Activated naive CD8-positive, alpha-beta T cell treated with anti-CD3 and anti-CD28 coated beads for 36 hours (primary cell): ENCODE measurements at places on chromosomes 12 and 14.

GRCh38 chr12:6534695-6534944, 303 bp downstream of the GAPDH start:
- DNase-seq: no peak

- peak; percentile 69 for DNase-seq
Observed at GRCh38 chr12:44847888-44848702, 28.0 kb downstream of the NELL2 start.

- DNase-seq: peak; percentile 41
Observed at GRCh38 chr14:76929927-76930326, 98.6 kb downstream of the IRF2BPL start.

GRCh38 chr12:121748218-121748570, 35.6 kb downstream of the TMEM120B start:
- DNase-seq: no peak

GRCh38 chr12:74043343-74043742, 494.3 kb upstream of the ATXN7L3B start:
- no peak for DNase-seq

- no peak for DNase-seq
Observed at GRCh38 chr14:81133400-81133799, 87.4 kb downstream of the GTF2A1 start.

- no peak for DNase-seq
Observed at GRCh38 chr12:132003846-132004245, 54.1 kb downstream of the EP400 start.

DNA sequence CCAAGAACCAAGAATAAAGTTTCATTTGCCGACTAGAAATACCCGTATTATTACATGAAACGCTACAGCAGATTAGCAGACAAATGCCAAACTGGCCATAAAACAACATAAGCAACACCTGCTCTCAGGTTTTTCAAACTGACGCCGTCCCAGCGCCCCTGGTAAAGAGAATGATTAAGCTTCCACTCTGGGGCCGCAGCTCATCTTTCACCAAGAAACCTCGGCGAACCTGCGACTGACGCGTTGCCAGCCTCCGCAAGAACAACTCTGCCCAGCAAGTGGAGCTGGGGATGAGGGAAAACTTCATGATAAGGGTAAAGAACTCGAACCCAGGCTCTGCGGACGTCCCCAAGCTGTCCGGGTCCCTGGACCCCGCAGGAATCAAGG, 530 bp downstream of the ARL1 start:
- no peak for DNase-seq

GRCh38 chr12:95674631-95675030, 115.9 kb downstream of the NTN4 start:
- DNase-seq: no peak

- no peak for DNase-seq
Observed at GRCh38 chr12:42338280-42338679, 12.3 kb downstream of the PPHLN1 start.

- no peak for DNase-seq
Observed at GRCh38 chr12:13836099-13836498, 145.3 kb downstream of the GRIN2B start.

- no peak for DNase-seq
Observed at GRCh38 chr12:127680516-127680915, 586.5 kb upstream of the TMEM132C start.

GRCh38 chr12:87196321-87196720, 832.9 kb downstream of the C12orf50 start:
- DNase-seq: no peak

DNA sequence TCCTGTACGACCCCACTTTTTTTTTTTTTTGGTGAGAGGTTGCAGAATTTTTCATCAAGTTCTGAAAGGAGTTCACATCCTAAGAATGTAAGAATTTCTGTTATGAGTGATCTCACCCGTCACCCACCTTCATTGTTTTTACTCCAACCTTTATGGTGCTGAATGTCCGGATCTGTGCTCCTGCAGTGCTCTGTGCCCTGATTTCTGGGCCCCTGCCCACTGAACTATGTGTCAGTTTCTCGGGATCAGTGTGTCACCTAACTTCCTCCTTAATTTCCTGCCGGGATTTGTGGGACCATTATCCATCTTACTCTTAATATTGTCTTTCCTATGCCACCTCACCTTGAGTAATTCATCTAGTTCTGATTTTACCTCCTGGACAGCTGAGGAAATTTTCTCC, 11.6 kb downstream of the RASSF8 start:
- no peak for DNase-seq

DNA sequence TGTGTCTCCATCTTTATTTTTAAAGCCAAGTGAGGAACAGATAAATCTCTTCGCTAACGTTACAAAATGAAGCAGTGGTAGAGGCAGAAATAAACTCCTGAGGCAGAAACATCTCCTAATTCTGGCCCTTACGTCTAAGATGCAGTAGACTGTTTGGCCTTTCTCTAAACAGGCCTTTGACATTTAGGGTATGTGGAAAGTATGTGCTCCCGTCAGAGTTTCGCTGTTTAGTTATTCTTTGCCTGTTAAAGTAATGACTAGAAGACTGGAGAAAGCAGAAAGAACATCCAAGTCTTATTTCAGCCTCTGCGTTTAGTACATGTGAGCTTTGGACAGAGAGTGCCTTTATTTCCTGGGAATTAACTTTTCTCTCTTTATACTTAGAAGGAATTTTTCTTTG, 216.6 kb downstream of the RAD51B start:
- DNase-seq: no peak

DNA sequence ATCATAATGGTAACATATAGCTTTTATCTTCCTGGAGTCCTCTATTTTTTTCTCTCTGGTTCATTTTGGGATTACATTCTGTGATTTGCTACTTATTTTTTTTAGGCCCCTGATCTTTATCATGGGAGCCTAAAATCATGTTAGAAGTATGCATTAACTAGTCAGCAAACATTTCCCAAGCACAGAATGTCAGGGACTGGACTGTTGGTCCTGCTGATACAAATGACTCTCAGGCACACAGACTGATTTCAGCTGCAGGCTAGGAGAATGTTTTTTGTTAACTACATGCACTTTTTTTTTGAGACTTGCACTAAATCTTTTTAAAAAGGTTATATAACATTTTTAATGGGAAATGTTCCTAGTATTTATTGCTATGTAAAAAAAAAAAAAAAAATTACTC, 131.1 kb downstream of the ACSS3 start:
- DNase-seq: no peak

DNA sequence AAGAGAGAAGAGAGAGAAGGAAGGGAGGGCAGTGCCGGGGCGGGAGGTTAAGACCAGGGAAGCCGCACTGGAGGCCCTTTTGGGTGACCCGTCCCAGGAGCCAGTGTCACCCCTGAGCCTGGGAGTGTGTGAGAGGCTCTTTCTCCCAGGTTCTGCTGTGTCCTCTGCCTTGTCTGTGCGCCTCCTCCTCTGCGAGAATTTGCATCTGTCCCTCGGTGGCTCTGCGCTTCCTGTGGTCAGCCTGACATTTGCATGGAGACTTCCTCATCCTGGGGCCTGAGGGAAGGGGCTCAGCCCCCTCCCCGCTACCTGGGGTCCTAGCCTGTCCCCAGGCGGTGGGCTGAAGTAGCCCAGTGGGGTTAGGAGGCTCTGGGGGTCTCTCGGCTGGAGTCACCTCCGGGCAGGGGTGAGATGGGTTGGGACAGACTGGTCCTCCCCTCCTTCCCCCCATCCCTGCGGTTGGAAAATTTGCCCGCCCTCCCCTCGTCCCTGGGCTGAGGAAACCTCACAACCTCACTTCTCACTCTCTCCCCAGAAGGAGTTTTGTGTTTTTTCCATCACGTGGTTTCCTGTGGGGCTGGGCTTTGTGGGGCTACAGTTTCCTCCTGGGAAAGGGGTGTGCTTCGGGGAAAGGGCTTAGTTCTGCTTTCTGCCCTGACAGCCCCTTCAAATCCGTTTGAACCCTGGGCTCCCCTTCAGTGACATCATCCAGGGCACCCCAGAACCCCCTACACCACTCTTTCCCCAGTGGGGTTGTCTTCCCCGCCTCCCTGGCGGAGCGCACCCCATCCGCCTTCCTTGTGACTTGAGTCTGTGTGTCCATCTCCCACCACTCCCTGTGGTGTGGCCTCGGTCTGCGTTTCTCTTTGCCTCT, 2.5 kb downstream of the PTPN6 start:
- DNase-seq: peak; percentile 88

GRCh38 chr12:56903374-56903773, 30.8 kb downstream of the SDR9C7 start:
- DNase-seq: no peak
